ENCODE measurements at places on chromosomes 5 and 9.

DNA sequence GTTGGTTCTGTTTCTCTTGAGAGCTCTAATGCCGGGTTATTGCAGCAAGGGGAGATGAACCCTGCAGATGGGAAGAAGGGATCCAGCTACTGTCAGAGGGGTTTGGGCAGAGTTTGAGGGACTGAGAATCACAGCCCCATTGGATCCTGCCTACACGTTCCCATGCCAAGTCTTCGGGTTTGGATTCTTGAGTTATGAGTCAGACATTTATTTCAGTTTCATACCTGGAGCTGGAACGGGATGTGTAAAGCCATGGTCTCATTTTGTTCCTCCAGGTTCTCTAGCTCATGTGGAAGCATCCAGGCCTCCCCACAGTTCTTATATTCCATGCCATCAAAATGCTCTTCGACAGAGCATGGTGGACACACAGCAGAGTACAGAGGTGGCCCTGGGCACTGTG is 275.4 kb upstream of the IRX4 start:
- no peak for DNase-seq

DNA sequence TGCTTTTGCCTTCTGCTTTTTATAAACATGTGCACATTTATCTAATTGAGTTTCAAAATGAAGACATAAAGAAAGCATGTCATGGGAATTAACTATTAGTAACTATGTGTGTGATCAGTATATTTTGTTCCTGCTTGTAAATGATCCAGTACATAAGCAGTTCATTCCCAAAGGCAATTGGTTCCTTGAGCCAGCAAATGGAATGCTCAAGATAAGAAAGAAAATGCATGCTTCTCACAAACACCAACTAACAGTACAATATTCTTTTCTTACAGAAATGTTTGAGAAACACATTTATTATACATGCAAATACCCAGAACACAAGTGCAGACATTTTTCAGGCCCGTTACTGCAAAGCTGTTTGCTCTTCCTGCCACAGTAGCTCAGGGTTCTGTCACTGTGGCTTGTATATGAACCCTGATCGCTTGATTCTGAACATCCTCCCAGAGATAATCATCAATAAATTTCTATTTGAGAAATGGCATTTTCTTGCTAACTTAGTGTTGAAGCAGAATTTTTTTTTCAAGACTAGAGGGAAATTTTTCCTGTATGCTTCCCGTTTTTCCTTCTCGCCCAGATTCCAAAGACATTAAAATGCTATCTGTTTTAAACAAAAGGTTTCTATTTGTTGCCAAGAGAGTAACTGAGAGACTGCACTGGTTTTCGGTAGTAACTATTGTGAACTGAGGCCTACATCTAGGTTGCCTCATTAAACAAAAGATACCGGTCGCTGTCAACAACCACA is 1.9 kb downstream of the GNAQ start:
- no peak for DNase-seq

DNA sequence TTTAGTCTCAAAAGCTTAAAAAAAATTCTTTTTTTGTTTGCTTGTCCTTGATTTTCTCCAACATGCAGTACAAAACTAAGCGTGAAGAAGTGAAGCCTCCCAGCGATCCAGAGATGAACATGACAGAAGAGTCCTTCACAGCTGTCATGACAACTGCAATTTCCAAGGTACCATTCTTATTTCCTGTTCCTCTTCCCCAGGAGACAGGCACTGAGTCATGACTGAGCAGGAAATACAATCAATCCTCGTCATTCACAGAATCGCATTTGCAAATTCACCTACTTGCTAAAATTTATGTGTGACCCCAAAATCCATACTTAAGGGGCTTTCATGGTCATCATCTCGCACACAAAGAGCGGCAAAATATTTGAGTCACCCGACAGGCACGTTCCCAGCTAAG is 77.3 kb downstream of the SLC1A1 start:
- no peak for DNase-seq

- no peak for DNase-seq
These were observed 63.2 kb upstream of the CKMT2 start for GRCh38 chr5:81169924-81170323.

All from activated gamma-delta T cell treated with anti-CD3 and anti-CD28 coated beads, Interleukin-2, amount 50 U/mL, for 16 hours (primary cell).